ENCODE measurements at places on chromosomes 11 and 22. TPM values are rescaled to one million over a fixed set of nuclear protein-coding genes. Genes with fewer than 3 reads are reported as not detected.

BATF2 gene
- 0.18 TPM for total RNA-seq

BDNF gene
- 66.6 TPM for total RNA-seq

MORC2 gene
- 24.4 TPM for total RNA-seq

OR51E2 gene
- total RNA-seq: 0.09 TPM

FXYD2 gene
- total RNA-seq: not detected

SPI1 gene
- total RNA-seq: not detected

ANO5 gene
- total RNA-seq: not detected

CALCA gene
- not detected for total RNA-seq

SLC37A2 gene
- 1.7 TPM for total RNA-seq

ST14 gene
- total RNA-seq: not detected

CDHR5 gene
- total RNA-seq: not detected

NCF4 gene
- not detected for total RNA-seq

FDXACB1 gene
- total RNA-seq: 1.0 TPM

GGT5 gene
- total RNA-seq: 0.10 TPM

SYCE3 gene
- total RNA-seq: not detected

CHADL gene
- total RNA-seq: 0.13 TPM

GUCY1A2 gene
- 0.11 TPM for total RNA-seq

SDHD gene
- total RNA-seq: 105 TPM

DYNC2H1 gene
- 10.9 TPM for total RNA-seq

DERL3 gene
- 0.72 TPM for total RNA-seq

OR52E6 gene
- total RNA-seq: not detected

OR6A2 gene
- total RNA-seq: not detected

ARHGAP42 gene
- total RNA-seq: 0.77 TPM

SCYL1 gene
- 126 TPM for total RNA-seq

HTR3B gene
- not detected for total RNA-seq

ENTHD1 gene
- total RNA-seq: not detected

CEND1 gene
- 12.1 TPM for total RNA-seq

MS4A3 gene
- not detected for total RNA-seq

TRIM49 gene
- not detected for total RNA-seq

CCDC87 gene
- 0.47 TPM for total RNA-seq

MICALL1 gene
- 43.9 TPM for total RNA-seq

ZBTB3 gene
- total RNA-seq: 11.3 TPM

TRIM29 gene
- 1.6 TPM for total RNA-seq

IRAG1 gene
- total RNA-seq: 71.3 TPM

NFAM1 gene
- total RNA-seq: not detected

MRPL40 gene
- total RNA-seq: 48.7 TPM

TEX54 gene
- total RNA-seq: not detected

POU2AF3 gene
- not detected for total RNA-seq

SLC25A18 gene
- not detected for total RNA-seq

CADM1 gene
- total RNA-seq: not detected

PRPF19 gene
- total RNA-seq: 78.9 TPM

FADD gene
- 27.7 TPM for total RNA-seq

CHID1 gene
- total RNA-seq: 126 TPM

LAYN gene
- total RNA-seq: 68.0 TPM

CHRM1 gene
- not detected for total RNA-seq

OR4A16 gene
- total RNA-seq: not detected

BIRC2 gene
- total RNA-seq: 56.8 TPM

PLEKHA7 gene
- total RNA-seq: 0.24 TPM

SLC25A1 gene
- total RNA-seq: 122 TPM

NAA40 gene
- total RNA-seq: 15.7 TPM

KRTAP5-9 gene
- total RNA-seq: not detected

OR5W2 gene
- total RNA-seq: not detected

NRXN2 gene
- total RNA-seq: 0.43 TPM

GPHA2 gene
- not detected for total RNA-seq

NRGN gene
- total RNA-seq: 4.8 TPM

DEUP1 gene
- not detected for total RNA-seq

OR5P2 gene
- total RNA-seq: not detected
